Dermis microvascular lymphatic vessel endothelial cell (primary cell): ENCODE measurements at places on chromosomes 7 and 10. TPM values are rescaled to one million over a fixed set of nuclear protein-coding genes. Genes with fewer than 3 reads are reported as not detected.

- no peak for DNase-seq
Measured at GRCh38 chr7:20607216-20607615, 8.3 kb upstream of the ABCB5 start.

DNA sequence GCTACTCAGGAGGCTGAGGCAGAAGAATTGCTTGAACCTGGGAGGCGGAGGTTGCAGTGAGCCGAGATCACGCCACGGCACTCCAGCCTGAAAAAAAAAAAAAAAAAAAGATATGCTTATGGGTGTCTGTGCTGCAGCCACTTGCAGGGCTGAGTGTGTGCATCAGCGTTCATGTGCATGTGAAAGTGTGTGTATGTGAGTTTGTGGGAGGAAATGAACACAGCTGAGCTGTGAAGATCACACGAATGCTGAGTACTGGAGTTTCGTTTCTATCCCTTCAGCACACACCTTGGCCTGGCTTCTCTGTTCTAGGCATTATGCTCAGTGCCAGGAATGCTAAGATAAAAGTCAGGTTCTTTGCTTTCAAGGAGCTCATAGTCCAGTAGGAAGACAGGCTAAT, 12.0 kb upstream of the SVOPL start:
- no peak for DNase-seq

The PLAU gene
- total RNA-seq = 7.0 and 11.8 TPM in 2 replicates

The HPS1 gene
- total RNA-seq = 22.3 and 28.1 TPM in 2 replicates

DNA sequence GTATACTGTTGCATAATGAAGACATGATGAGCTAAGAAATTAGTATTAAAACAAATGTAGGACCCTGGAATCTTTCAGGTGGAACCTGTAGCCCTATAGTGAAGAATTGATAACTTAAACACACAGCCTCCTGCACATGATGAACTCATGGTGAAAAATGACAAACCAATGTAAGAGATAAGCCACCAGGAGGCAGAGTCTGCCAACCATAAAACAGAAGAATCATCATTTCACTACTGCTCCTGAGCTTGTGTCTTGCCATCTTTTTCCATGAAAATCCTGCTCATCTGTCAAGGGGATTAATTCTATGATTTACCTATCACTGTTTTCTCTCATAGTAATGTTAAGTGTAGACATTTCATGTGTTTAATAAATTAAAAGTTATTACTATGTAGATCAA, 363.9 kb downstream of the MALRD1 start:
- no peak for DNase-seq

GRCh38 chr7:42432644-42433043, 195.6 kb upstream of the GLI3 start:
- DNase-seq = no peak

GRCh38 chr10:581776-582330, 107.6 kb downstream of the DIP2C start:
- no peak for DNase-seq

- DNase-seq = no peak
Measured at GRCh38 chr10:86359111-86359510, 7.5 kb downstream of the GRID1 start.

- no peak for DNase-seq
Measured at GRCh38 chr7:78649976-78650375, 803.5 kb downstream of the MAGI2 start.

- no peak for DNase-seq
Measured at GRCh38 chr10:130807096-130807495, 504.4 kb downstream of the TCERG1L start.

DNA sequence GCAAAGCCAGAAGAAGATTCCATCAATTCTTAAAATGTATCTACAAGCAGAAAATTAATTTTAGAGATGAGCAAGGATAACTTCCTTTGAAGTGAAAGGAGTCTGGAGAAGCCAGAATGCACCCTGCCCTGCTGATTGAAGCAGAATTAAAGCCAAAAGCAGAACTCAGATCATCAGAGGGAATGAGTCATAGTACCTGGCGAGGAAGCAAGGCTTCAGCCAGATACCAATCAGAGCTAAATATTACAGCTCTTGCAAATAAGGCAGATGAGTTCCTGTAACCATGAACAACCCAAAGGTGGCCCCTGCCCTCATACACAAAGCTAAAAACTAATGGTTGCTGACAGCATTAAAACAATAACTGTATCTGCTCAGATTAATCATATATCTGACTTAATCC, 10.4 kb downstream of the HTR7 start:
- DNase-seq = no peak

DNA sequence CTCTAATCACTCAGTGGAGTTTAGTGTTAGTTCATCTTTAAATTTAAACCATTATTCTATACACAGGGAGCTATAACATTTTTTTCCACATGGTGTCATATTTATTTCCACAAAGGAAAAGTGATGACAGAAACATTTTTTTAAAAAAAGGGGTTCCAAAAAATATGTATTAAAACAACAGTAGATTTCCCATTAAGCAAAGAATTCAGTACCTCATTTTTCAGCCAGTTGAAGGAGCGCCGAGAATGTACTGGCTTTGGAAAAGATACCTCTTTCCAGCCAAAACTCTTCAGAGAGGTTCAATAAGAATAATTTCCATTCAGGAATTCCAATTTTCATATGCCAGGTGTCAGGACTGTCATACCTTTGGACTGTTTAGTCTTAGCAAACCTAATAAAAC, 250.5 kb upstream of the MEOX2 start:
- DNase-seq = no peak

The NPTX2 gene
- total RNA-seq = 2.1 and 6.7 TPM in 2 replicates

DNA sequence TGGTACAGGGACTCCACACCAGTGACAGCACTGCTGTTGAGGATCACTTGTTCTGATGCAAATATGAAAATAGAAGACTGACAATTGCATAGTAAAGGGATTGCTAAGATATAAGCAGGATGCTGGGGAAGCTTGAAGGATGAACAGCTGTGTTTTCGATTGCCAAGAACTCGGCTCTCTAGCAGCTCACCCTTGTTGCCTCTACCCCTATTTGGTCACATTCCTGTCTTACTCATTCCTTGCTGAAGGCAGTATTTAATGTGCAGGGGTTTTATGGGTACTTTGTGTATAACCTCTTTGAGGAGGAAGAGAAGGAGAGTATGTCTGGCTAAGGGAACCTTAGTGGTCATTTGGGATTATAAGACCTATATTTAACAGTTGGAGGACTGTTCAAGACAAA, 218.8 kb downstream of the AUTS2 start:
- DNase-seq = no peak

The CPA5 gene
- total RNA-seq = not detected in 2 replicates

DNA sequence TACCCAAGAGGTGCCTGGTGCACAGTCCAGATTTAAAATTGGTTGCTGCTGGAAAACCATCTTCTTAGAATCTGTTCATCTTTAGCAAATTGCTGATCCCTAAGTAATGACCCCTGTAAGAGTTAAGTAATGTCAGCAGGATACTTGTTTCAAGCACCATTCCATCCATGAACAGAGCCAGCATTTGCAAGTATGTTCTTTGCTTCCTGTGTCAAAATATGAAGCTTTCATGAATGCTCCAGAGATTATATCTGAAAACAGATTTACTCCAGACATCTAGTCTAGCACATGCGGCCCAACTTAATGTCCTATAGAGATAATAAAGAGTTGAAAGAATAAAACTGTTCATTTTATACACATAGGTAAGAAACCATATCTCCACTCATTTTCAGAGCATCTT, 98.7 kb upstream of the ZNF438 start:
- no peak for DNase-seq

The TMEM120A gene
- total RNA-seq = 34.3 and 85.8 TPM in 2 replicates

GRCh38 chr7:131327049-131327625, 539 bp upstream of the MKLN1 start:
- DNase-seq = no peak
